ENCODE measurements at places on chromosomes 5 and 9.
A peak's percentile ranks its signal among the peaks of the same experiment; 100 is the strongest.

DNA sequence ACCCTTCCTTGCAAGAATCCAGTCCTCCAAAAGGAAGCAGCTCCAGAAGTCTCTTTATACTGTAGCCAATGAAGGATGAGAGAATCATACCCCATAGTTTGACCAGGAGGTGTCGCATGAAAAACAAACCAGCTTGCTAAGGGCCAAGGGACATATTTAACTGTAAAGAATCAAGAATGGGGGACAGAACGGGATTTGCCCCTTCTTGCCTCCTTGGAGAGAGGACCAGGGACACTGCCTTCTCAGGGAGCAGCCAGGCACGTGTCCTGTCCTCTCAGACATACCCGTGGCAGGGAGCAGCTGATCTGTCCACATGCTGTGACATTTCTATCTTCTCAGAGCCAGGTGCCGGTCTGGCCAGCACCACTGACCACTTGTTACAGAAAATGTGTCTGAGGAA, 11.7 kb downstream of the PRUNE2 start:
- DNase-seq: no peak

DNA sequence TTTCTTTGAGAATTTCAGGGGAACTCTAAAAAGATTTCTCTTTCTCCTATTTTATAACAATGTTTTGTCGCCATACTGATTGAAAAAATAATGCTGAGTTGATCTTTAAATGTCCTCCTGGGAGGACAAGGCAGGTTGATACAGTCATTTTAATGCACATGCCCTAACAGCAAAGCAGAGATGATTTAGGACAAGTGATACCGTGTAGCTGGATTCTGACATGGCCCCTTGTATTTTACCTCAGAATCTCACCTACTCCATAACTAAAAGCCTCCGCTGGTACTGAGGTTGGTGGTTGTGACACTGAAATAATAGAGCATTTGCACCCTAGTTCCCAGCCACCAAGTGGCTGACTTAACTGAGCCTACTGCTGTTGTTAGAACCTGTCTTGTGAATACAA, 811 bp upstream of the LRRTM2 start:
- DNase-seq: no peak

DNA sequence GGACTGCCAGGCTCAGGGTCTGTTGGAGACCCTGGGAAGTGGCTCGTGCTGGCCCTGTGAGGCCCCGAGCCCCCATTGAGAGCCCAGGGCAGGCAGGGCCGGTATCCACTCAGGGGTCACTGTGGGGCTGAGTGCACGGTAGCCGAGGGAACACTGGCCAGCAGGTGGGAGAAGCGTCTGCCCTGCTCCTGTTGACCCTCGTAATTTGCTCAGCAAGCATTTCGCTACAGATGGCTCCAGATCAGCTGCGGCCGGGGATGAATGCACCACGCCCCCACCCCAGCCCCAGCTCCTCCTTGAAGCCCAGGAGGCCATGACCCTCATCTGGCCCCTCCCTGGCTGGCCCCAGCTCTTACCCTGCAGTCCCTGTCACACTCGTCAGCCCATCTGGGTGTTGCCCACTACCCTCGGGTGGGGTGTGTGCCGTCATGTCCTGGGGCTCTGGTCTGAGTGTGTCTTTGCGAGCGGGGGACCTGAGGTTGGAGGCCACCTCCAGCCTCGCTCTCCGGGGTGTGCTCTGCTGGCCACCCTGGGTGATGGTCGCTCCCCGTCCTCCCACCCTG, 6.1 kb upstream of the NRARP start:
- no peak for DNase-seq

- no peak for DNase-seq
These were observed 118.2 kb downstream of the SSBP2 start for GRCh38 chr5:81632679-81633078.

- DNase-seq: no peak
These were observed 47.6 kb upstream of the SIL1 start for GRCh38 chr5:139245637-139246339.

- DNase-seq: no peak
These were observed 210.5 kb downstream of the PALM2AKAP2 start for GRCh38 chr9:109990541-109990940.

DNA sequence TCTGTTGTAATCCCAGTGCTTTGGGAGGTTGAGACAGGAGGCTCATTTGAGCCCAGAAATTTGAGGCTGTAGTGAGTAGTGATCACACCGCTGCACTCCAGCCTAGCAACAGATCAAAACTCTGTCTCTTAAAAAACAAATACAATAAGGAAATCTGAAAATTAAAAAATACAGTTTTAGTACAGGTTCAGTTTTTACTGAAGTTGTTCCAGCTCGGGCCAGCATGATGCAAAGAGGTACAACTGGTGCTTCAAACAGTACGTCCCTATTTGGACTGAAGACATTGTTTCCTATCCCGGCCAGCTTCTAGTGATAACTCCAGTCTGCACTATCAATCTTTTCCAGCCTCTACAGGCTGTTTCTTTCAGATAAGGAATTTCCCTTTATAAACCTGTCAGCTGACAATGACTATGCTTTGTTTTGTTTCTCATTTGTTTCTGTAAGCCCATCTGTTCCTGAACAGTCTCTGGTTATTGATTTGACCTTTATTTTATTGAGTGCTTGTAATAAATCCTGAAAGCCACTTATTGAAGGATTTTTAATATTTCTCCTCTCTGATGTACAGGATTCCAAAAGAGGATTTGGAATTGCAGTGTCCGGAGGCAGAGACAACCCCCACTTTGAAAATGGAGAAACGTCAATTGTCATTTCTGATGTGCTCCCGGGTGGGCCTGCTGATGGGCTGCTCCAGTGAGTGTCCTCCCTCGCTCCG, 41.9 kb downstream of the TJP2 start:
- peak; percentile 49 for DNase-seq

DNA sequence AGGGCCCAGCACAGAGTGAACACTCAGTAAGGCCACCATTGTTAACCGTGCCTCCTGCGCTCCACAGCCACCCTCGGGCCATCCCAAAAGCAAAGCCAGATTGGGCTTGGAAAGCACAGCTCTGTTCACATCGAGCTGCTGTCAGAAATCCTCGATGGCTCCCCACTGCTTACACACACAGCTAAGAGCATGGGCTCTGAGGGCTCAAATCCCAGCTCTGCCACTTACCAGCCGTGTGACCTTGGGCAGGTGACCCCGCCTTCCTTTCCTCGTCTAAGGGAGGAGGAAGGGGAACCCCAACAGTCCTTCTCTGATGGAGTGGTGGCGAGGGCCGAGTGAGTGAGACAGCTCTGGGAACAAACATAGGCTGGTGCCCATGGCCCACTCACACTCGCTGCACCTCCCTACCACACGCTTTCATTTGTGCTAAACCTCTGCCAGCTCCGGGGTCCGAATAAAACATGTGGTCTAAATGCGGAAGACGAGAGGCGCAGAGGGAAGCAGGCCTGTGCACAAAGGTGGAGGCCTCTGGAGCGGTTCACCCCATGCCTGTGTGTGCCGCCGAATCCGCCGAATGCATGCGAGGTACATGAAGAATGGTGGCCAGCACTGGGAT, 139.3 kb downstream of the PAX5 start:
- DNase-seq: no peak

GRCh38 chr9:27663526-27663925, 90.2 kb upstream of the C9orf72 start:
- DNase-seq: no peak

DNA sequence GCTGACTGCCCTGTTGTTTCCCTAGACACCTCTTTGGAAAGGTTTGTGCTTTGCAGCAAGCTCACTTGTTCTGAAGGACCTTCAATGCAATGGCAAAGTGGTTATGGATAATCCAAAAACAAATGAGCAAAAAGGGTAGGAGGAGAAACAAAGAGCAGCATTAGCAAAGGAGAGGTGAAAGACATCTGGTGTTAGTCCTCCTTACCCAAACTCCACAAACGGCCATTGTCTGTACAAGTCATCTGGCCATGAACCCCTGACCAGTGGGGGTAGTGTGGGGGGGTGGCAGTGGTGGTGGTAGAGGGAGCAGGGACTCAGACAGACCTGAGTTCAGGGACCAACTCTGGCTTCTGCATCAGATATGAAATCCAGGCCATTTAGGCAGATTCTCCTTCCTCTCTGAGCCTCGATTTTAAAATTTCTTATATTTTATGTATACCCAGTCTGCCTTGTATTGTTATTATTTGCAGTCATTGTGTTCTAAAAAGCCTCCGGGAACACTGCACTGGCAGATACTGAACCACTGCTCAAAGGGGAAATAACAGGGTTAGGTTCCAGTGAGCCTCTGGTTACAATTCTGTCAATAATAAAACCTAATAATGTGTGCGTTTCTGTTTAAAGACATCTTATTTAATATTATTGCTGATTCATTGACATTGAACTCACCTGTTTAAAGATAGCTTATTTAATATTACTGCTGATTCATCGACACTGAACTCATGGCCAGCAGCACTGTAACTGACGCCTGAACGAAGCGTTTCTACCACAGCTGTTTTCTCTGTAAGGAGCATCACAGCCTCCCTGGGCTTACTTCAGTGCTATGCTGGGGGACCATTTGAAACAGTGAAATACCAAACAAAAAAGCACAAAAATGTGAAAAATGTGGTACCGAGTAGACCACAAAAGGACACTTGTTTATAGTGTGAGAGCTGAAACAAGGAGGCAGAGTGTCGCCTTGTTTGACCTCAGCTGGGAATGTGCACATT, 156.0 kb downstream of the SEC61B start:
- DNase-seq: no peak

GRCh38 chr9:87512311-87512710, 14.6 kb downstream of the DAPK1 start:
- DNase-seq: no peak
